A549 treated with dexamethasone at 1 μM for 4 hours (cell line): ENCODE measurements at places on chromosomes 5 and 9. TPM values are rescaled to one million over a fixed set of nuclear protein-coding genes. Genes with fewer than 3 reads are reported as not detected.

Gene OR13C5
- total RNA-seq: not detected in 5 replicates

Gene PHF24
- total RNA-seq: 0.08 to 0.19 TPM (median 0.14 TPM) in 5 replicates

Gene SEMA6A
- total RNA-seq: 0.15 to 0.46 TPM (median 0.18 TPM) in 5 replicates

Gene PRSS3
- 8.5 to 9.9 TPM (median 8.9 TPM) in 5 replicates for total RNA-seq

Gene ACTBL2
- total RNA-seq: 0.05 to 0.07 TPM (median 0.06 TPM) in 3 of 5 replicates, not detected in the others

Gene SCGB3A2
- total RNA-seq: not detected in 5 replicates

Gene GNA14
- total RNA-seq: 0.09 TPM in 1 of 5 replicates, not detected in the others
